AG08395 (cell line): ENCODE measurements at places on chromosomes 2 and 18.

DNA sequence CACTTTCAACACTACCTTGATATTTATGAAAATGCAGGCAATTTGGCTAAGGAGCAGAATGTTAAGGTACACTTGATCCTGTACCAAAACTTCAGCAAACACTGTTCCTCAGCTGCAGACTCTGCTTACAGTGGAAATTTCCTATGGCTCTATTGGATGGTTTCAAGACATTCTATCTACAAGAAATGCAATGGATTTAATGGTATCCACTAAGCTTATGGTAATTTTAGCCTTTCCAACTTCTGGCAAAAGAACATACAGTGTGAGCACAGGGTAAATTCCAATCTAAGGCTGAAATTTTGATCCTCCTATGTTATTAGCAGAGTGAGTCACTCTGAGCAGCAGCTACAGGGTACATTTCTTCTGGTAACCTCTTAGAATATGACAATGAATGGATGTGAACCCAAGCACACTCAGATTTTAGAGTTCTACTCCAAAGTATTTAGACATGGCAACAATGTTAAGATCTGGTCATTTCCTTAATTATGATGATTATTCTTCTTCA is 361.8 kb upstream of the PIK3C3 start:
- peak; percentile 2 for DNase-seq

DNA sequence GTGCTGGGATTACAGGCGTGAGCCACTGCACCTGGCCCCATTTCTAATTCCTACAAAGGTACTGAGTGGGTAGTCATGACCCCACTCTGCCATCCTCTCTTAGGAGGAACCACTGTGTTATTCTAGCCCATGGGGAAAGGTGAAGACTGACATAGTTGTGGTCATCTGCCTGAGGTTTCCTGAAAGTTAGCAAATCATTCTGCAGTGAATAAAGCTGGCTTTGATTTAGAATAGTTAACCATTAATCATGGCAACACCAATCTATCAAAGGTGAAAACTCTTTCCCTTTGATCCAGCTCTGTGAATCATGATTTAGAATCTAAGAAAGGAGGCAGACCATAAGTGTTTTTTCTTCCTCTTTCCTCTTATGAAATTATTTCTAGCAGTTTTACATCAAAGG is 50.8 kb downstream of the SUMO1 start:
- DNase-seq, result no peak

GRCh38 chr2:230924470-230925341 is at the start of gene GPR55:
Gene GPR55, minus strand, starts transcription at chr2:230925242. Its CDS starts 14,280 bp downstream, at chr2:230910962.
- no peak for DNase-seq

GRCh38 chr18:3246635-3247239 is 864 bp upstream of the MYL12A start:
- no peak for DNase-seq

GRCh38 chr18:3067722-3068121 is 54.8 kb upstream of the LPIN2 start:
- no peak for DNase-seq

GRCh38 chr18:79299711-79300110 is 96.0 kb upstream of the NFATC1 start:
- no peak for DNase-seq

GRCh38 chr2:204705243-204705932 is 160.1 kb downstream of the PARD3B start:
- DNase-seq, result no peak
